Stimulated activated CD8-positive, alpha-beta memory T cell treated with anti-CD3 and anti-CD28 coated beads, Interleukin-4, amount 100 ng/mL, for 1 hour (primary cell): ENCODE measurements at places on chromosomes 7 and 10.

DNA sequence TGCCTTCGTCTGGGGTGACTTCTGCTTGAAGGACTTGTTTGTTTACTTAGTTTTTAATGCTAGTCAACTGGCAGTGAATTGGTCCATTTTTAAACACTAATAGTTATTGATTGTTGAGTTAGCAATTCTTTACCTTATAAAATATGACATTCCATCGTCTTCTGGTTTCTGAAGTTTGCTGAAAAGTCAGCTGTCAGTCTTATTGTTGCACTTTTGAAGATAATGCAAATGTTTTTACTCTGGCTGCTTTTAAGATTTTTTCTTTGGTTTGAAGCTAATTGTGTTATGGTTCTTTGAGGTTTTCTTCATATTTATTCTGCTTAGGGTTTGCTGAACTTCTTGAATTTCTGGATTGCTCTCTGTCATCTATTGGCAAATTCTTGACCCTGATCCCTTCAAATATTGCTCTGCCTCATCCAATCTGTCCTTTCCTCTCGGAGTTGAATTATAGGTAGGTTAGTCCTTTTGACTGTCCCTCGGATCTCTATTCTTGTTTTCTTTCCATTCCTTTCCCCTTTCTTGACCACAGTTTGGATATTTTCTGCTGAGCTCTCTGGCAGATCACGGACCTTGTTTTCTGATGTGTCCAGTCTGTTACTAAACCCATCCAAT, 24.2 kb downstream of the MGMT start:
- no peak for DNase-seq

- DNase-seq, result no peak
Observed at GRCh38 chr10:120505056-120505455, 48.0 kb downstream of the PLPP4 start.

GRCh38 chr10:27745732-27746396, at the start of gene MKX:
MKX (minus strand) TSS chr10:27745819; CDS start chr10:27743415, 2,404 bp downstream.
- no peak for DNase-seq

- no peak for DNase-seq
Observed at GRCh38 chr7:74003621-74004020, 24.4 kb upstream of the ELN start.

DNA sequence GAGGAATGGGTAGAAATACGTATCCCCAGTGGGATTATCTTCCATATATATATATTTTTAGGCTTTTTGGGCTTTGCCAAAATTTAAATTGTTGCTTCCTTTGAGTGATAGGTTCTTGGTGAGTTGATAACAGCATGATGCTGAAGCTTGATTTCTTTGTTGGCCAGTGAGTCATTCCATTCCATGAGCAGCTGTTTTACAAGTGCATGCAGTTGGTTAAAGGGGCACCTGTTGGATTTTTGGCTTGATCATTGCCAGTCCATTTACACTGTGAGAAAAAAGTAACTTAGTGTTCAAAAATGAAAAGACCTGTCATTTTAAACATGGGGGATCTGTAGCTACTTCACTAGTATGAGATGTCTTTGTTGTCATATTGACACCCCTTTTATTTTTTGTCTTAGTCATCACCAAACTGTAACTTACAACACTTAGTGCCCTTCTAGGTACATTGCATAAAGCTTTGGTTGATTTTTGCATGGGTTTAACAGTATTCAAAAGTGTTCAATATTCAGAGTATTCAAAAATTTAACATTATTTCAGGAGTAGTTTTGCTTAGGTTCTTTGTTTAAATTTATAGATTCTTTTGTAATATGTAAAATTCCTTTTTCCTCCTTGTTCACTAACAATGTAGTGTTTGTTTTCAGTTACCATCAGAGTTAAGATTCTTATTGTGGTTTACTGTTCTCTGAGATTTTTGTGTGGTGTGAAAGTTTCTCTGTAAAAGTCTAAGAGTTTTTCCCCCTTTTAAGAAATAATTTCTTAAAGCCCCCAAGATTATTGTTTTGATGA, 8.8 kb downstream of the AKAP9 start:
- no peak for DNase-seq

GRCh38 chr10:74760086-74760979, 66.1 kb upstream of the KAT6B start:
- DNase-seq, result no peak

GRCh38 chr7:28020302-28020940, 160.2 kb downstream of the JAZF1 start:
- DNase-seq, result no peak

DNA sequence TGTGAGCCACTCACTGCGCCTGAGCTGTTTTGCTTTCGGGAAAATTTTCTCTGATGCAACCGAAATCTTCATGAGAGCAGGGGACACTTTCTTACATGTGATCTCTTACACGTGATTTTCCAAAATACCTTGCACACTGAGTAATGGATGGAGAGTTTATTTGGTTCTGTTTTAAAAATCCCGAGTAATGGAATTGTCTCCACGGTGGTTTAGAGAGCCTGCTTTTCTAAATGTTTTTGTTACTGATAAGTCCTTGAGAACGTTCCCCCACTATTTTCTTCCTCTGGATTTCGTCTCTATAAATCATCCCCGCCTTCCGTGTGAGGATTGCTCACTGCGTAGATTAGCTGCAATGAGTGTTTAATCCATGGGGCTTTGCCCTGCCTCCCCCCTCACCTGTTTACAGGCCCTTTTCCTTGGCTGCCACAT, 25.7 kb downstream of the CAMK1D start:
- no peak for DNase-seq

DNA sequence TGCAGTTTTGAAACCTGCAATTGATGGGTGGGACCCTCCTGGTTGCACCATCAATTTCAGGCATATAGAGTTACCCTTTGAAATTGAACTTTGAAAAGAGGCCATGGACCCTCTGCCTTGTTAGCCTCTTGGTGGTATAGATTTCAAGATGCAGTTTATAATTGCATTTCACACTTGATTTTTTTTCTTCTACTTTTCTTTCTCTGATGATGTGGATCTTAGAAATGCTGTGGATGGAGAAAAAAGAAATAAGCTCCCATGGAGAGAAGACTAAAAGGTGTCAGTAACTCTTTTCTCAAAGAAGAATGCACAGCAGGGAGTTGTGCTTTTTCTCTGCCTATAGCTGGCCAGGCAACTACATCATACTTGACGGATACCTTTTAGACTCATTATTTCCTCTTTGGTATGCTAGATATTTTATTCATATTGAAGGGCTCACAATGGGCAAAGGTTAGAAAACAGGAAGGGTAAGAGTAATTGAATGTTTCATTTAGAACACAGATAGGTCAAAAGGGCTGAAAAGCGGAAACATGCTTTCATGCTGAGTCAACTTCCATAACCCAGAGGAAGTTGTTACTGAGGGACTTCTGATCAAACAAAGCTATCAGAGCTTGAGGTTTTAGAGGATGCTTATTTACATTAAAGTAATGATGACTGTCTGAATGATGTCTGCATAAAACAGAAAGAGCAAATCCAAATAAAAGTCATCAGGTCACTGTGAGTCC, 773.2 kb upstream of the LRRN3 start:
- DNase-seq, result no peak

- DNase-seq, result no peak
Observed at GRCh38 chr10:126504761-126505112, 116.5 kb upstream of the ADAM12 start.

- DNase-seq, result no peak
Observed at GRCh38 chr10:114388275-114388674, 16.0 kb downstream of the AFAP1L2 start.

GRCh38 chr10:103696411-103697145, 158.8 kb downstream of the SH3PXD2A start:
- DNase-seq, result no peak

- DNase-seq, result no peak
Observed at GRCh38 chr10:132539894-132540293, 2.3 kb downstream of the INPP5A start.

DNA sequence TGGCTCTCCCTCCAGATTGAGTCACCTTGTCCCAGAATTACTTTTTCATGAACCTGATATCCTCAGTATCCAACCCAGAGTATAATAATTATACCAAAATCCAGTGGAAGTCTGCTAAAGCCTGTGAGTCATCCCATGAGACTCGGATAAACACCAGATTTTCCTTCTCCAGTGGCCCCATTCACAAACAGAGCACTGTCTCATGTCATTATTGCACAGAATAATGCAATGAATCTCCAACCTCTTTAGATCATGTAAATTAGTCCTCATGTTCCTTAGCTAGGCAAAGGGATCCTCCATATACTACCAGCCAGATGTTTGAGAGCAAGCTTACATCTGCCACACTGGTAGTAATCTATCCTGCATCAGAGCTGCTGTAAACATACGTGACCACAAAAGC, 89.0 kb downstream of the AMPH start:
- no peak for DNase-seq

GRCh38 chr7:70700941-70701425, 431.0 kb upstream of the GALNT17 start:
- DNase-seq, result no peak

- DNase-seq, result no peak
Observed at GRCh38 chr7:42567051-42567450, 330.0 kb upstream of the GLI3 start.

- no peak for DNase-seq
Observed at GRCh38 chr7:32204361-32205018, 134.3 kb upstream of the PDE1C start.

- DNase-seq, result no peak
Observed at GRCh38 chr7:138188290-138188858, 112.1 kb downstream of the AKR1D1 start.

DNA sequence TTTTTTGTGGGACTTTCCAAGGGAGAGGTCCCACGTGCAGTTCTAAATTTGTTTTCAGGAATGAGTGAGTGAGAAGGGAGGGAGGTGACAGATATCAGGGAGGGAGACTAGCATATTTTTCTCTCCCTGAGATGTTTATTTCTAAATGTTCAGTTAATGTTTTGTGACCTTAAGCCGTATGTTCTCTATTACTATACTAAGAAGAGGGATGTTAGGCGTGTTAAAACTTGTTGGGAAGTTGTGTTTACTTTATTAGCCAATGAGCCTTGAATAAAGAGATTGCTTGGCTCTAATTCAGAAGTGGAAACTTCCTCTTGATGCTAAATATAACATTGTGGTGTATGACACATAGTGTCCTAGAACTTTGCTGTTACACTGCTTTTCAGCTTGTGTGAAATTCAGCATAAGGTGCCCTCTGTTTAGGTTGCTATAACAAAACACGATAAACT, 37.3 kb downstream of the DNAH11 start:
- no peak for DNase-seq

- DNase-seq, result no peak
Observed at GRCh38 chr10:547591-548081, 141.8 kb downstream of the DIP2C start.

- DNase-seq, result no peak
Observed at GRCh38 chr7:99112097-99112496, 31.8 kb downstream of the SMURF1 start.

DNA sequence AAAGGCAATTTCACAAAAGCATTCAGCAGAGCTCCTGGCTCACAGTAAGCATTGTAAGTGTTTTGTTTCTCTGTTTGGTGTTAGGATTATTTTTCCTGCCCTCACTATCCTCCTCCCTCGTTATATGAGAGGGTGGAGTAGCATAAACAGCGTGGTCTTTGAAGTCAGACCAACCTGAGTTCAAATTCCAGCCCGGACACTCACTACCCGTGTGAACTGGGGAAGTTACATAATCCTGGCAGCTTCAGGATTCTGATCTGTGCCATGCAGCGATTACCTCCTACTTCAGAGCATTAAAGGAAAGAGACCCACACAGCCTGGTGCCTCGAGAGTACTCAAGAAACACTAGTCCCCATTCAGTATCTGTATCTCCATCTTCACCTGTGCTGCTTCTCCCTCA, 386.5 kb downstream of the INHBA start:
- no peak for DNase-seq

GRCh38 chr7:101813402-101814019, 3.9 kb upstream of the CUX1 start:
- no peak for DNase-seq

GRCh38 chr7:27901028-27901760, 161.2 kb downstream of the TAX1BP1 start:
- DNase-seq, result no peak

DNA sequence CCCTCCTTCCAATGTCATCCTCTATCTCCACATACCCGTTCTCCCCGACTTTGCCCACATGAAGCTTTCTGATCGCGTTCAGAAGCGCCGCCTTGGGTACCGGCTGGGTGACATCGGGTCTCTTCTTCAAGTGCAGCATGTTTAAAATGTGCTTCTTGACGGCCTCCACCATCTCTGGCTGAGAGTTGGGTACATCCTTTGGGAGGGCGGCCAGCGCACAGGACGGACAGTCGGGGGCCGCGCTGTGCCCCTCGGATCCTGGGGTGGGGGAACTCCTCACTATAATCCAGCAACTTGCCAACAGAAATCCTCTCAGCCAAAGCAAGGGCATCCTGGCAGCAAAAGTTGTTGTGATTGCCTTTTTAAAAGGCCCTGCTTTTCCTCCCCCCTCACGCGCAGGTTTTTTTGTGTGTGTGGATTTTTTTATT, 2.8 kb downstream of the INHBA start:
- DNase-seq, result no peak

DNA sequence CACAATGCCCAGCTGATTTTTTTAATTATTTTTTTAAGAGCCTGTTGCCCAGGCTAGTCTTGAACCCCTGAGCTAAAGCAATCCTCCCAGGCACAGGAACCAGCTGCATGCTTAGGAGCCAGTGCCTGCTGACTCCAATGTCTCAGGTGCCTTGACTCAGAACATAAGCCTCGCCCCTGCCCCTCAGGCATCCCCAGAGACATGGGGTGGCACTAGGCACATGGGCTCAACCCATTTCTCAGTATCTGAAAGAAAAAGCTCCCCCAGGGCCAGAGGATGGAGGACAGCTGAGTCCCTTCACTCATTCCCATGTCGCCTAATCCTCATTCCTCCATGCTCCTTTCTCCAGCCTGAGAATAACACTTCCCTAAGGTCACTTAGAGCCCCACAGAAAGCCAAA, 39.1 kb downstream of the KCNH2 start:
- DNase-seq, result no peak

DNA sequence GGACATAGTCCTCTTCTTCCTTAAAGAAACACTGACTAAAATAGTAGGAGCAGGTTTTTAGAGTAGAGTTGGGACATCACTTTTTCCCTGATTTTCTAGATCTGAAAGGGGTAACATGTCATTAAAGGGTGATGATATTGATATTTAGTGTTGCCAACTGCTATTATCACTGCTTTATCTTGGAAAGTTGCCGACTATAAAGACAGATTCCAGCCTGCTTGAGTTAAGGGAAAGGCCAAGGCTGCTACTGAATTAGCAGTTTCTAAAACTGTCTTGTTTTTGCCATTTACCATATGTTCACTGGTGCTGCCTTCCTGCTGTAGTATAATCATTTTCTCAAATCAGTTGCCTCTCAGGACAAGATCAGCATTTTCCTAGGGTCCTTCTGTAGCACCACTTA, 29.7 kb downstream of the AP3M1 start:
- DNase-seq, result no peak

GRCh38 chr10:978826-979421, 9.3 kb upstream of the GTPBP4 start:
- no peak for DNase-seq

- no peak for DNase-seq
Observed at GRCh38 chr7:48173756-48174382, 2.6 kb downstream of the ABCA13 start.

GRCh38 chr7:134879815-134880475, 100.5 kb downstream of the CALD1 start:
- DNase-seq, result no peak

GRCh38 chr10:102605712-102606111, 38.6 kb upstream of the TRIM8 start:
- DNase-seq, result no peak

GRCh38 chr10:618229-618989, 71.1 kb downstream of the DIP2C start:
- DNase-seq, result no peak

GRCh38 chr7:135459076-135459475, 50.8 kb downstream of the CNOT4 start:
- DNase-seq, result no peak

- no peak for DNase-seq
Observed at GRCh38 chr7:111840528-111840927, 278.2 kb upstream of the IMMP2L start.
